Motor neuron (in vitro differentiated cells): ENCODE measurements at places on chromosomes 6 and 20. TPM values are rescaled to one million over a fixed set of nuclear protein-coding genes. Genes with fewer than 3 reads are reported as not detected.

DNA sequence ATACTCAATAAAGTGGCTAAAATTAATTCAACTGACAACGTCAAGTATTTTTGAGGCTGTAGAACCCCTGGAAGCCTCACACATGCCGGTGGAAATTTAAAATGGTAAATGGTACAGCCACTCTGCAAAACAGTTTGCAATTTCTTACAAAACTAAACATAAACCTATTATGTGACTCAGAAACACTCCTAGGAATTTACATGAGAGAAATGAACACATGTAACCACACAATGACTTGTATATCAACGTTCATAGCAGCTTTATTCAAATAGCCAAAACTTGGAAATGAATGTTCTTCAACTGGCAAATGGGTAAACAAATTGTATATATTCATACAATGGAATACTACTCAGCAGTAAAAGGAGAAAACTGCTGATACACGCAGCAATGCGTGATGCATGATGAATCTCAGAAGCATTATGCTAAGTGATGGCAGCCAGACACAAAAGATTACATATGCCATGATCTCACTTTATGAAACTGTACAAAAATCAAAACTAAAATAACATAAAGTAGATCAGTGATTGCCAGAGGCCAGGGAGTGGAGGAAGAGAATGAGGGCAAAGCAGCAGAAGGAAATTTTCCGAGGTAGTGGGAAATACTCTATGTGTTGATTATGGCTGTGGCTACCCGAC lies 112.5 kb downstream of the FAM50B start:
- no peak for ATAC-seq

GRCh38 chr20:7571101-7571500 lies 369.2 kb downstream of the HAO1 start:
- no peak for ATAC-seq

DNA sequence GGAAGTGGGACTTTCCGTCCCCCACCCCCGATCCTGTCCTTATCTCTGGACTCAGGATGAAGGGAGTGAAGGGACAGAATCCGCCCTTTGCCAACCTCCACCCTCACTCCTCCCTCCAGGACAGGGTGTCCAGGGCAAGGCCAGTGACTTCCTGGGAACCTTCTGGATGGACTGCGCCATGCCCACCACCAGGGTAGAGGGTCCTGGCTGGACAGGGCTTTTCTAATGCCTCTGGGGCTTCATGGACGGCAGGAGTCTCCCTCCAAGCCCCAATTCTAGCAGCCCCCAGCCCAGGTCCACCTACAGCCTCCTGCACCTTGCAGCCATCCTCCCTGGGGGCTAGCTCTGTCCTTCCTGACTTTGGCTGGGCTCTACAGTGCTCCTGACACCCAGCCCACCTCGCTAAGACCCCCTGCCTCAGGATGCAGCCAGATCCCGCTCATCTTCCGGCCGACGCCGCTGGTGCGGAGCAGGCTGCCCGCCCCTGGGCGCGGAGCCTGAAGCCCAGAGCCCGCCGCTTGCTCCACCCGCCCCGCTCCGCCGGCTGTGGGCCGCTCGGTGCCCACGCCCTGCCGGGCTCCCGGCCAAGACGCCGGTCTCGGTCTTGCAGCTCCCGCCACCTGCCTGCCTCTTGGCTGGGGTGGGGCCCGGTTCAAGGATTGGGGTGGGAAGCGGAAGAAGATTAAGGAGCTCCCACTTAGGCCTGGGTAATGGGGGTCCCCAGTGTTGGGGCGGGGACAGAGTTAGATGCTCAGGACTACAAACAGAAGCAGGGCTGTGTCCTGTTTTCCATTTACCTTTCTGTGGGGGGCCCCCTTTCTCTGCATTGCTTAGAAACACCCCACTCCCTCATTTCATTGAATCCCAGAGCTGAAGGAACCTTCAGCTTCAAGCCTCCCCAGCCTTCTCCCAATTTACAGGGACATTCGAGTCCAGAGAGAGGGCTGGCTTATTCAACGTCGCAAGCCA lies 72.8 kb downstream of the MDGA1 start:
- no peak for ATAC-seq

- ATAC-seq = no peak
These were observed 92.5 kb upstream of the AKAP12 start for GRCh38 chr6:151147118-151147832.

DNA sequence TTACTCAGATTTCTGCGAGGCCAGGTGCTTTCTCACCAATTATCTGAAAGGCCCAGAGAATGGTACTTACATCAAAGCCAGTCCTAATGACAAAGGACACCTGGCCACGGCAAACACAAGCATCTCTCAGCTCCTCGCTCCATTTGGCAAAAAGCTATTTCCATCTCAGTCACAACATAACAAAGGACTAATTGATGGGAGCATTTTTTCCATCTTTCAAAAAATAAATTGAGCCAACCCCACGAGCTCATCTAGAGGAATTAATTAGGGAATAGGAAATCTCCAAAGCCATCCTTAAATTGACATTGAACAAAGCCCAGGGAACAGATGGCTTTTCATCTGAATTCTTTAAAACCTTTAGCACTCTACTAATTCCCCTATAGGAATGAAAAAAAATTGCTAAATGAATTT lies 236.7 kb downstream of the HAO1 start:
- no peak for ATAC-seq

DNA sequence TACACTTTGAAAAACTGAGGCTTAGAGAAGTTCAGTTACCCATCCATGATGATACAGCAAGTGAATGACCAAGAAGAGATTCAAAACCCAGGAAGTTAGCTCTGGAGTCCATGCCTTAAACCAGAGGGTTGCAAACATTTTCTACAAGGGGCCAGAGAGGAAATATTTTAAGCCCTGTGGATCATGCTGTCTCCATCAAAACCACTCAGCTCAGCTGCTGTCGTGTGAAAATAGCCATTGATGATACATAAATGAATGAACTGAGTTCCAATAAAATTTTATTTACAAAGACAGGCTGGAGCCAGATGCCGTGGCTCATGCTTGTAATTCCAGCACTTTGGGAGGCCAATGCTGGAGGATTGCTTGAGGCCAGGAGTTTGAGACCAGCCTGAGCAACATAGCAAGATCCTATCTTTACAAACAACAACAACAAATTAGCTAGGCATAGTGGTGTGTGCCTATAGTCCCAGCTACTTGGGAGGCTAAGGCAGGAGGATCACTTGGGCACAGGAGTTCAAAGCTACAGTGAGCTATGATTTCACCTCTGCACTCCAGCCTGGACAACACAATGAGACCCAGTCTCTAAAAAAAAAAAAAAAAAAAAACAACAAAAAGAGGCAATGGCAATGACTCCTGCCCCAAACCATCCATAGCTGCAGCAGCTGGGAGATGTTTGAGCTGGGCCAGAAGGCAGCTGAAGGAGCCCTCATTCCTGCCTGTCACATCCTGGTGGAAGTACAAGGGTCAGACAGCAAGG lies 44.1 kb upstream of the RIN2 start:
- no peak for ATAC-seq

GRCh38 chr6:128601060-128601459 lies 80.7 kb upstream of the PTPRK start:
- no peak for ATAC-seq

DNA sequence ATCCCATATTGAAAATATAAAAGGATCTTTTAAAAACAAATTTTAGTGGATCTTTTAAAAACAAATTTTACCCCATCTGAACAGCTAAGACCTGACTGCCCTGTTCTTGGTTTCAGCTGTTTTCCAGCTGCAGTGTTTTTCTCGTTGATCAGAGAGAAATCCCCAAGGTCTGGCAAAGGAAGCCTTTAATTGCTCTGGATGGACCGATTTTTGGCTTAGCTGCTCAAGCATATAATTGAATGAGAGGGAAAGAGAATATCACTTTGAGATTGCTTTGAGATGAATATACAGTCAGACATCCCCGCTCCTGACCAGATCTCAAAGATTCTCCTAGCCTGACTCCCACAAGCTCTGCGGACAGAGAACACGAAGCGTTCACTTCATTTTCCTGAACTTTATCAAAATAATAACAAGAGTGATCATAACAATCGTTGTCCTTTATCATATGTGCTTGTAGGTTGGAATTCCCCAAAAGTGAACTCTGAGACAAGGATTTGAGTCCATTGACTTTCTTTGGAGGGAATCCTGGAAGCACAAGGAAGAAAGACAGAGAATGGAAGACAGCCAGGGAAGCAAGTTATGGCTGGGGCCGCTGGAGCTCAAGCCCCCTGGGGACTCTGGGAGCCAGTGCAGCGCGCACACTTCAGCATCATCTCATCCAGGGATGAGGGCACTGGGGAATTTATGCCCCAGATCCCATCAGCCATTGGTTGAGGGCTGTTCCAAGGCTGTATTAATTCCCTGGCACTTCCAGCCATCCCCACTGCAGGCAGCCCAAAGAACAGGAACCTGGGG lies 101.3 kb downstream of the SNX5 start:
- ATAC-seq = no peak

DNA sequence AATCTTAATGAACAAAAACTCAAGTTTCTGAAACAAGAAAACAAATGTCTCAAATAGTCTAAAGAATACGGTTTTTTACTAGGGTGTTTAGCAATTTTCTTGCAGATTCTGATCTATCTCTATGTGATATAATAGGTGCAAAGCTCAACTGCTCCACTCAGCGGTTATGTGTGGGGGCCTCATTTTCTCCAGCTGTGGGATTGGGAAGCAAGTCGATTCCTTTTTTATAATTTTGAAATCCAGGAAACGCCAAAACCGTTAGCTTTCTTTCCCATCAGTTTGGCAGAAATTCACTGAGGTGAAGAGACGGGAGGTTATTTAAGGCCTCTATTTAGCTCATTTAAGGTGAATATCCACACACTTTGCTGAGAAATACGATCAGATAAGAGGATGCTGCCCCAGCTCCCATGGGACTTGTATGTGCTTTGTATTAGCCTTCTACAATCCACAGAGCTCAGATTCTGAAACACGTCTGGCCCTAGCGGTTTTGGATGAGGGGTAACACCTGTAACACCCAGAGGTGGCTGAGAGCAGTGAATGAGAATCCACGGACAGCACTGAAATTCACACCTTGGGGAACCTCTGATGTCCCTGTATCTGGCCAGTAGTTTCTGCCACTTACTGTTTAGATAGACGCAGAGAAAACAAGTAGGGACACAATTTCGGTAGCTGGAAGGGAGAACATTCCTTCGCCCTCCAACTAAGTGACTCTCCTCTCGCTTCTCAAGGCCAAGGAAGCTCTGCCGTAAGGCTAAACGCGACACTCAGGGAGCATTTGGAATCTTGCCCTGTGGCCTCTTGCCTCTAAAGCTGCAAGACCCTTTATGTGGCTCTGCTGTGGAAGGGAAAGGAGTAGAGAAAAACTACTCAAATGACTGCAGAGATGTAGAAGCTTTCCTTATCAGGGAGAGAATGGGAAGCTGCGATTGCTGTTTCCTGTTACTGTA lies 6.5 kb upstream of the BCAS4 start:
- no peak for ATAC-seq

DNA sequence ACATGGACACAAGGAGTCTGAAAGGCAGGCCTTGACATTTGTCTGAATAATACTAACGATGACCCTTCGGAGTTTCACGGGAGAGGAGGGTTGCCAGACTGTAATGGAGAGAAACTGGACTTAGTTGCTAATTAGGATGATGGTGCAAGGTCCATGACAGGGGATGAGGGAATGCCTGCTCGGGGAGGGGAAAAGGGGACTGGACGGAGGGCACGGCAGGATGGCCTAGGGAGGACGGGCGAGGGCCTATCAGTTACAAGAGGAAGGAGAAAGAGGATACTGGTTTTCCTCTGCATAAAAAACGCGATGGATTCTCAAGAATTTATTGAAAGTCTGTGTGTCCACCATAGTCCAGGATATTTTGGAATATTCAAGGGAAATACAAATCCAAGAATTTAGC lies 42.7 kb downstream of the IRAK1BP1 start:
- no peak for ATAC-seq

- ATAC-seq = no peak
These were observed 394.9 kb upstream of the RGS17 start for GRCh38 chr6:153525998-153526397.

DNA sequence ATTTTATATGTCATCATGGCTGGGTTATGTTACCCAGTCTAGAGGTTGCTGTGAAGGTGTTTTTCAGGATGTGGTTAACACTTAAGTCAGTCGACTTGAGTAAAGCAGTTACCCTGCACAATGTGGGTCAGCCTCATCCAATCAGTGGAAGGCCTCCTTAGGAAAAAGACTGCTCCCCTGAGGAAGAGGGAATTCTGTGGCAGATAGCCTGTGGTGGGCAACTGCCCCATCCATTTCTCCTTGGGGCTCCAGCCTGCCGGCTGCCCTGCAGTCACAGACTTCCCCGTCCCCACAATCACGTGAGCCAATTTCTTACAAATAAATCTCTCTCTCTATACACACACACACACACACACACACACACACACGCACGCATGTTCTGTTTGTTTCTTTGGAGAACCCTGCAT lies 34.5 kb upstream of the MPC1 start:
- no peak for ATAC-seq

GRCh38 chr6:112640891-112641290 lies 293.8 kb downstream of the RFPL4B start:
- no peak for ATAC-seq

GRCh38 chr6:189676-190075 lies 102.6 kb upstream of the DUSP22 start:
- ATAC-seq = no peak

Gene EPPIN
- total RNA-seq = 0.56 TPM in 1 of 2 replicates, not detected in the other

Gene OR14J1
- total RNA-seq = 0.17 and 0.18 TPM in 2 replicates

Gene LPA
- 0.05 and 0.13 TPM in 2 replicates for total RNA-seq

Gene TREM2
- not detected in 2 replicates for total RNA-seq

Gene EYA2
- 0.18 and 0.36 TPM in 2 replicates for total RNA-seq

Gene OR2B6
- 0.33 TPM in 1 of 2 replicates, not detected in the other for total RNA-seq
